ENCODE measurements at places on chromosomes 1 and 21. TPM values are rescaled to one million over a fixed set of nuclear protein-coding genes. Genes with fewer than 3 reads are reported as not detected.

TTC24 gene
- total RNA-seq = not detected

CFAP45 gene
- total RNA-seq = 2.1 TPM

GRCh38 chr1:84701376-84701775, 11.1 kb upstream of the SSX2IP start:
- no peak for DNase-seq

DNA sequence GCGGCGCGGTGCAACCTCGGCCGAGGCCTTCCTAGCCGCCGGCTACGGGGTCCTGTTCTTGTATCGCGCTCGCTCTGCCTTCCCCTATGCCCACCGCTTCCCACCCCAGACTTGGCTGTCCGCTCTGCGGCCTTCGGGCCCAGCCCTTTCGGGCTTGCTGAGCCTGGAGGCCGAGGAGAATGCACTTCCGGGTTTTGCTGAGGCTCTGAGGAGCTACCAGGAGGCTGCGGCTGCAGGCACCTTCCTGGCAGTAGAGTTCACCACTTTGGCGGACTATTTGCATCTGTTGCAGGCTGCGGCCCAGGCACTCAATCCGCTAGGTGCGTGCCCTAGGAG, 379 bp downstream of the PPCS start:
- peak; percentile 69 for DNase-seq
